Stimulated activated CD4-positive, alpha-beta T cell treated with anti-CD3 and anti-CD28 coated beads, Interleukin-4, amount 100 ng/mL, for 24 hours (primary cell): ENCODE measurements at places on chromosomes 16 and 17.

DNA sequence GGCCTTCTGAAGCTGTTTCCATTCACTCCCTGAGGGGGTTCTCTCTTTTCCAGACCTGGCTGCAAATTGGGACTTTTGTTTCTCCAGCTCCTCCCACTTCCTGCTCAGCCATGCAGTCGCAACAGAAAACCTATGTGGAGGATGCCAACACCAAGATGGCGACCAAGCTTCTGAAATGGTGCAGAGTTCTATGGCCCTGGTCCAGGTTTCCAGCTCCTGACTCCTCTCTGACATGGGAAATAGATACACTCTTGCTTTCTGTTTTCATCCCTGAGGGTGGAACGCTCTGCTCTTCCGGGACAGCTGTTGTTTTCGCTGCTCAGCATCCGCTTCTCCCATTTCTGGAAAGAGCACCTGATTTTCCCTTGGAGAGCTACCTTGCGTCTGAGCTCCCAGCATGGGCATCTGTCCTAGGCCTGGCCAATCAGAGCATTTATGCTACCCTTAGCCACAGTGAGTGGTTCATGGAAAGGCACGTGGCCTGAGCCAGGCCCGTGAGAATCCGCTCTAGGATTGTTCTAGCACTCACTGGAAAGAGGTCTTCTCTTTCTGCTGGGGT lies 8.1 kb downstream of the GPRC5B start:
- no peak for DNase-seq

GRCh38 chr16:87434146-87434667 lies 42.1 kb downstream of the MAP1LC3B start:
- no peak for DNase-seq

- no peak for DNase-seq
Observed at GRCh38 chr17:64216000-64216337, 47.1 kb downstream of the TEX2 start.

DNA sequence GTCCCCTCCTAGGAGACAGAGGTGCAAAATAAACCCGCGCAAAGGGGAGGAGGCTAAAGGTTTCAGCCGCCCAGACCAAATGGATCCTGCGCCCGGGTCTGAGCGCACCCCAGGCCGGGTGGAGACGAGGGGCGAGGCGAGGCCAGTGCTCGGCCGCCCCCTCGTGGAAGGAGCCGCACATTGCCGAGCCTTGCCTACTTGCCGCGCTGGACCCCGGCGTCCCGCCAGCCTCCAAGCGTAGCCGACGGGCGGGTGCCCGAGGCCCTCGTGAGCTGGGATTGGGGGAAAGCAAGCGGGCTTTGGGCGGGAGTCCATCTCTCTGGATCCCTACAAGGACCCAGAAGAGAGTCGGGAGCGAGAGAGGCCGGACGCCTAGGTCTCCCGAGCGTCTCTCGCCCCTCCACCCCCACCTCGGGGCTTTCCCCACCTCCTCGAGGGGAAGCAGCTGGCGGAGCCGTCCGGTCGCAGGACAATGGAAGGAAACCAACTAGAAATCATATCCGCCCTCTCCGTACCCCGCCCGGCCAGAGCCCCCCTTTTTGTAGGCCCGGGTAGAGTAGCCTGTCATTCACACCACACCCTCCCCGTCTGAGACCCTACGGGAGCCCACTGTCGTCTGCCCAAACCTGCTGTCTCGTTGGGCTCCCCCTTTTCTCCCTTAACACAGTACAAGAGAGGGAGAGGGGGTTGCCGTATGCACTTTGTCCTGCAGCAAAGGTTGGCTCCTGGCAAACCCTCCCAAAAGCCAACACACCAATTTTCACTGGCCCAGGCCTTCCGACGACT lies 664 bp upstream of the BCL6B start:
- DNase-seq = peak; percentile 80

DNA sequence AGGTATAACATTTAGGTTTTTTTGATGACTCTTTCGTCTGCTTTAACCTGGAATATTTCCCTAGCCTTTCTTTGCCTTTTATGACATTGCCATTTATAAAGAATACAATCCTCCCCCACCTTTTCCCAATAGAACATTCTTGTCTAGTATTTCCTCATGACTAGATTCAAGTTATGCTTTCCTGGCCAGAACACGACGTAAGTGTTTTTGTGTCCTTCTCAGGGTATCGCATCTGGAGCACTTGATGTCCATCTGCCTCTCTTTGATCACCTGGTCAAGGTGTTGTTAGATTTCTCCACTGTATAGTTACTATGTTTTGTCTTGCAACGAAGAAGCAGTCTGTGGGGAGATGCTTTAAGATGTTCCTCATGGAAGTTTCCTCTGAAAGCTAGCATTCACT lies 87.4 kb downstream of the MSI2 start:
- no peak for DNase-seq

- no peak for DNase-seq
Observed at GRCh38 chr16:27222249-27223225, 19.2 kb downstream of the KDM8 start.

GRCh38 chr16:10577305-10578202 lies 2.8 kb downstream of the EMP2 start:
- no peak for DNase-seq

DNA sequence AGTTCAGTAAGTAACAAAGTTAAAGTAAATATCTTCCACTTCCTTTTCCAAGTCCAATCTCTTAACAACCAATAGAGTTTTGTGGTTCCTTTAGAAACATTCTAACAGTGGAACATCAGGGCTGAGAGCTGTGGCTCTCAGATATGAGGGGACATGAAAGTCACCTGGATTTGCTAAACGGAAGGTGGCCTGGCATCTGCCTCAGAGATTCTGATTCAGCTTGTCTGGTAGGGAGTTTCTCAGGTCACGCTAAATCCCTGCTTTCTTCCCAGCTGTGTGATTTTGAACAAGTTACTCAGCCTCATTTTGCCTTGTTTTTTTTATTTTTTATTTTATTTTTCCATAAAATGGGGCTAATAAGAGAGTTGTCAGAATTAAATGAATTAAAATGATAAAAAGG lies 411.0 kb upstream of the CDH11 start:
- DNase-seq = no peak

DNA sequence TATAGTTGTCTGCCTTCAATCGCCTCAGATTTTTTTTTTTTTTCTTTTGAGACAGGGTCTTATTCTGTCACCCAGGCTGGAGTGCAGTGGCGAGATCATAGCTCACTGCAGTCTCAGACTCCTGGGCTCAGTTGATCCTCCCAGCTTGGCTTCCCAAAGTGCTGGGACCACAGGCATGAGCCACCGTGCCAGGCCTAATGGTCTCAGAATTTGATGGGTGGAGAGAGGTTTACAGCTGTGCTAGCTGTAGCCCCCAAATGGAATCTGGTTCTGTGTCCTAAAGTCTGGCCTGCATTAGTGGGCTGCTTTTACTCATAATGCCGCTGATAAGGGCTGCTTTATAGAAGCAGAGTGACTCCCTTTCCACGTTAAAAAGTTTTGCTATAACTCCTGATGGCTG lies 5.1 kb downstream of the ZNRF1 start:
- DNase-seq = no peak

GRCh38 chr17:74922694-74923537 lies at the start of gene USH1G:
Gene USH1G (minus strand): TSS chr17:74923255. CDS start chr17:74923073, 182 bp downstream.
- DNase-seq = no peak

DNA sequence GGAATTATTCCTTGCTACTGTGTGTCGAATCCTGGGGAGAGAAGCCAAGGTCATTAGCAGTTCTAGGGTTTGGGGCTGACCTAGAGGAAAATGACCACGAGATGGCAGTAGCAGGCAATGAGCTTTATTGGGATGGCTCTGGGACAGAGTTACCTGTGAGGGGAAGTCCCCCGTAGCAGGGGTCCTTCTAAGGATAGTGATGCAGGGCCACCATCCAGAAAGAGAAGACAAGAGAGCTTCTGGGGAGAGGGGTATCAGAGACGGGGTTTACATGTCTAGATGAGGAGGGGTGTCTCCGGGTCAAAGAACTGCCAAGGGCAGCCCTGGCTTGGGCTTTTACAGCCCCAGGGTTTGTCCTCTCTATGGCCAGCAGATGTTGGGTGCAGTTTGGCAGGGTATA lies 6.4 kb upstream of the GGT6 start:
- DNase-seq = peak; percentile 63

DNA sequence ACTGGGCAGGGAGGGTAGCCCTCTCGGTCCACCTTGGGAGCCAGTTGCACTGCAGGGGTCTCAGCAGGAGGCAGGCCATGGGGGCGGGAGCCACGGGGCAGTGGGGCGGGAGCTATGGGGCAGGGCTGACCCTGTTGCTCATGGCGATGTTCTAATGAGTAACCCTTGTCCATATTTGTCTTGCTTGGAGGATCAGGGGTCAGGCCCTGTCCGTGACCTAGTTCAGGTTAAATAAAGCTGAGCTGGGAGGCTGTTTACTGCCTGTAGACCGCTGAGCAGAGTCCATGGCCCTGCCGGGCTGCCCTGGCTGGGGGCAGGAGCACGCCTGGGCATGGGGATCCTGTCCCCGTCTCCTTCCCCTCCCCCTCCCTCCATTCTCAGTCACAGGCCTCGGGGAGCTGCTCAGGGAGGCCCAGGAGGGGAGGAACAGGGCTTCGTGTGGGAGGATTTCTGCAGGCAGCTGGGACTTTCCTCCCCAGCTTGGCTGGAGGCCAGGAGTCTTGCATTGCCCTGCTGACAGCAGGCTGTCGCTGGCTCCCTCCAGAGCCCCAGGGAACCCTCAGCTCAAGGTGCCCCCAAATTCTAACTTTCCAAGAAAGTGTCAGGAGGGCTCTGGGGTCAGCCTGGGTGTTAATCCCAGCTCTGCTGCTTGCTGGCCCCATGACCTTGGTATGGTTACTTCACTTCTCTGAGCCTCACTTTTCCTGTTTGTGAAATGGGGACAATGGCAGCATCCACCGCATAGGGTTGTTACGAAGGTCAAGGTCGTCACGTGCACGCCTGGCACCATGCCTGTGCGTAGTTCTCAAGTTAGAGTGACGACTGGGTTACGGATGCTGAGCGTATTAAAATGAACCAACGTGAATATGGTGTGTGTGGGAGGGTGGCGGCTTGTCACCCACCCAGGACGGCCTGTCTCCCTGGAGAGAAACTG lies 6.1 kb upstream of the SERPINF2 start:
- peak; percentile 69 for DNase-seq

DNA sequence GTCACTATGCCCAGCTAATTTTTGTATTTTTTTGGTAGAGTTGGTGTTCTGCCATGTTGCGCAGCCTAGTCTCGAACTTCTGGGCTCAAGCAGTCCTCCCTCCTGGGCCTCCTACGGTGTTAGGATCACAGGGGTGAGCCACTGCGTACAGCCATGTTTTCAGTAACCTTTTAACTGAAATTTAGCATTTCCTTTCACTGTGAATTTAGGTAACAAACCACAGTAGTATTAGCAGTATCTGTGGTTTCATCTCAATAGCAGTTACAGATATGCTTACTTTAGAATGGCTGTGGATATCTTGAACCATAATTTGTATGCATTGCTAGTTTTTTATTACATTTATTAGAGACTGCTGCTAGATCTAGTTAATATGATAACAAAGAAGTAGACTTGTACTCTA lies 4.3 kb upstream of the RANGRF start:
- DNase-seq = no peak

- DNase-seq = peak; percentile 11
Observed at GRCh38 chr17:12180644-12181261, 160.1 kb downstream of the MAP2K4 start.

DNA sequence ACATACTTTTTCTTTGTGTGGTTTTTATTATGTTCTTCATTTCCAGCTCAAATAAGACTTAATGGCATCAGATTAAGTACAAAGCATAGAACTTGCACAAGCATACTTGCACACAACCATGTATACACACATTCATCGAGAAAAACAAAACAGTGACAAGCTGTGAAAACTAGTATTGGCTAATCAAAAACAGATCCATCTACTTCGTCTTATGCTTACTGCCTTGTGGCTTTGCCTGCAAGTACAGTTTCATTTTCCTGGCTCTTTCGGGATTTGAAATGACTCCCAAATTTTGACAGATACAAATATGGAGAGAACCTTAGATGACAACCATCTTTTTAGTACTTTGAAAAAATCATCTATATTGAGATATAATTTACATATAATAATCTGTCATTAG lies 338.3 kb downstream of the BCAS3 start:
- no peak for DNase-seq

- no peak for DNase-seq
Observed at GRCh38 chr17:76696763-76697701, 13.7 kb downstream of the MXRA7 start.

DNA sequence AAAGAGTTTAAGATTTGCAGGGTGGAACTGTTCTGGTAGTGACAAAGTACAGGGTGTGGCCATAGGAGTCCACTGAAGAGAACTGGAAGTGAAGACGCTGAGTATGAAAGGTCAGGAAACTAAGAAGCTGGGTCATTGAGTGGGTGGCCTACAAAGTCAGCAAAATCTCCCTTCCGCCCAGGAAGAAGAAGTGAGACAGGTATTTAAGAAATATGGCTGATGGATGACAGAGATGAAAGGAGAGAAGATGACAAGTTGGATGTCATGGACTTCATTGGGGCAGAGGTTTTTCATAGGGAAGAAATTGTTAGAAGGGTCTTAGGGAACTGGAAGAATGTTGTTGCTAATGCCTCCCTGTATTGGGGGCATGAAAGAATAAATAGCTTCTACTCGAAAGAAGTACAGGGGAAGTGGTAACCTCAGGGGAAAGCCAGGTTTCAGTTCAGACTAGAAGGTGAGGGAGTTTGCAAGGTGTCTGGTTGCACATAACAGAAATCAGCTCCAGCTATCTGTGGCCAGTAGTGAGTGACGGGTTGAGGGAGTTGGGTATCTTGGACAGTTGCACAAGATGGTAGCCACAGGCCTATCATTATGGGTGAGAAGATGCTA lies 33.6 kb upstream of the MED13 start:
- no peak for DNase-seq

- DNase-seq = no peak
Observed at GRCh38 chr16:24523569-24523968, 15.8 kb upstream of the RBBP6 start.

- no peak for DNase-seq
Observed at GRCh38 chr17:66233023-66233753, 4.0 kb upstream of the APOH start.

GRCh38 chr17:54013072-54013471 lies 190.3 kb downstream of the KIF2B start:
- no peak for DNase-seq

DNA sequence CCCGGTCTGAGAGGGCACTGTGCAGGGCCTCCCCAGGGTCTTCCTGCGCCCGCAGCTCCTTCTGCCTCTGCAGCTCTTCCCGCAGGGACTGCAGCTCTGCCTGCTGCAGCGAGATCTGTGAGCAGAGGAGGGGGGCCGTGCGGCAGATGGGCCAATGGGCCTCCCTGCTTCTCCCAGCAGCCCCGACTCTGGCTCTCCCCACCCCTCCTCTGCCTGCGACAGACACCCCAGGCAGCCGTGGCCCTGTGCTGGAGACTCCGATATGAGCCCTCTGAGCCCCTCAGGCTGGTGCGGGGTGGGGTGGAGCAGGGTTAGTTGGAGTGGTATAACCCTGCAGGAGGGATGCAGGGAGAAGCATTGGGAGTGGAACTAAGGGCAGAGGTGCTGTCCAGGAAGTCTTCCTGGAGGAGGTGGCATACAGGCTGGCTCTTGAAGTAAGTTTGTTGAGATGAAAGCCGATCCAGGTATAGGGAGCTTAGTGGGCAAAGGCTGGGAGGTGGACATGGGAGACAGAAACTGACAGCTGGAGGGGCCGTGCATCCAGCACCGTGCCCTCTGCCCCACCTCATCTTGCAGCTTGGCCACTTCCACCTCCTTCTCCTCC lies 5.0 kb downstream of the THOC6 start:
- DNase-seq = no peak

GRCh38 chr17:16446338-16446983 lies 31.1 kb downstream of the TRPV2 start:
- no peak for DNase-seq

GRCh38 chr17:51245535-51245934 lies 14.3 kb downstream of the MBTD1 start:
- no peak for DNase-seq
